ENCODE measurements at places on chromosomes 3 and 15. TPM values are rescaled to one million over a fixed set of nuclear protein-coding genes. Genes with fewer than 3 reads are reported as not detected.

- no peaks in the 10 kb centered on the region for H3K27me3 ChIP-seq
- H3K36me3 ChIP-seq, result peaks cover 10% of the 10 kb centered on the region
- no peak overlapping the region for H3K27ac ChIP-seq
- H3K4me1 ChIP-seq, result no peaks in the 10 kb centered on the region
Observed at GRCh38 chr3:126908752-126909275, 74.1 kb upstream of the PLXNA1 start.

- H3K27me3 ChIP-seq, result peaks cover 31% of the 10 kb centered on the region
- no peak overlapping the region for H3K27ac ChIP-seq
- no peaks in the 10 kb centered on the region for H3K36me3 ChIP-seq
- H3K4me3 ChIP-seq, result no peak overlapping the region
Observed at GRCh38 chr15:96595951-96596350, 265.5 kb downstream of the NR2F2 start.

DNA sequence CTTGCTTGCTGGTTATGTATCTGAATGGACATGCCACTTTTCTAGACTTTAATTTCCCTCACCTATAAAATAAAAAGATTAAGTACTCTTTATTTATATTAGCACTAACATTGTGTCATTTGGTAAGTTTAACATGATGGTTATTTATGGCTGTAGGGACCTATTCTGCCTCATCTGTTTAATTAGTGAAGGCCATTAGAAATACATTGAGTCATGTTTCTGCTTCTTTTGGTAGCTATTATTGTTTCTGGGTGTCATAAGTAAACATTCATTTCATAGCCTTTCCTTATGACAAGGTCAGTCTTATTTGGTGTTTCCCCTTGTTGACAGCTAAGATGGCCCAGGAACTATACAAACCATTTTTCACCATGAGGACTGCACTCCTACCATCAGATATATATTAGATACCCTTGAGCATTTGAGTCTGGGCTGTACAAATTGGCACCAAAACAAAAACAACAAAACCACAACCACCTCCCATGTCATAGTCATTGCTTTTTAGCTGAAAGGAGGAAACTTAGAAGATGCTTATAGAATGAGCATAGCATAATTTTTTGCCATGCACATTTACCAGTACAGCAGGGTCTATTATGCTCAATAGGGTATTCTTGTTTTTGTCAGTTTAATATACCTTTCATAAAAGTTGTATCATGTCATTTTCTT lies 39.3 kb downstream of the SRP14 start:
- no peaks in the 10 kb centered on the region for H3K4me1 ChIP-seq
- no peaks in the 10 kb centered on the region for H3K27me3 ChIP-seq
- H3K36me3 ChIP-seq, result peaks cover 28% of the 10 kb centered on the region
- DNase-seq, result no peak
- H3K4me3 ChIP-seq, result no peak overlapping the region

The A4GNT gene
- total RNA-seq, result not detected

GRCh38 chr3:157436583-157437291 lies at the start of gene PTX3:
PTX3 (plus strand) TSS chr3:157436850; CDS start chr3:157436934, 84 bp downstream.
- H3K36me3 ChIP-seq, result no peaks in the 10 kb centered on the region
- peak within 1 kb of the TSS; percentile 69 for H3K4me3 ChIP-seq
- H3K4me1 ChIP-seq, result peaks cover 25% of the 10 kb centered on the region
- H3K27me3 ChIP-seq, result peaks cover 63% of the 10 kb centered on the region
- no peak for DNase-seq

GRCh38 chr3:176855901-176856486 lies 341.3 kb downstream of the TBL1XR1 start:
- H3K4me1 ChIP-seq, result peaks cover 11% of the 10 kb centered on the region
- H3K4me3 ChIP-seq, result no peak overlapping the region
- no peak for DNase-seq
- peak overlapping the region; percentile 64 for H3K27ac ChIP-seq
- no peaks in the 10 kb centered on the region for H3K36me3 ChIP-seq
- H3K27me3 ChIP-seq, result no peaks in the 10 kb centered on the region

The NANOGP8 gene
- 1.2 TPM for total RNA-seq

GRCh38 chr3:132753946-132754345 lies 31.7 kb upstream of the NPHP3 start:
- H3K27ac ChIP-seq, result no peak overlapping the region
- no peaks in the 10 kb centered on the region for H3K27me3 ChIP-seq
- H3K36me3 ChIP-seq, result no peaks in the 10 kb centered on the region

GRCh38 chr15:90261811-90262210 lies 3.7 kb upstream of the NGRN start:
- H3K36me3 ChIP-seq, result no peaks in the 10 kb centered on the region
- H3K4me3 ChIP-seq, result no peak overlapping the region
- H3K27me3 ChIP-seq, result no peaks in the 10 kb centered on the region
- H3K4me1 ChIP-seq, result peaks cover 18% of the 10 kb centered on the region
- no peak for DNase-seq

- no peaks in the 10 kb centered on the region for H3K36me3 ChIP-seq
- H3K4me1 ChIP-seq, result peaks cover 58% of the 10 kb centered on the region
- DNase-seq, result no peak
- H3K27me3 ChIP-seq, result no peaks in the 10 kb centered on the region
- H3K4me3 ChIP-seq, result no peak overlapping the region
Observed at GRCh38 chr3:141072950-141073349, 21.8 kb downstream of the SPSB4 start.

- peaks cover 1% of the 10 kb centered on the region for H3K4me1 ChIP-seq
- no peaks in the 10 kb centered on the region for H3K27me3 ChIP-seq
- peaks cover 3% of the 10 kb centered on the region for H3K36me3 ChIP-seq
- H3K27ac ChIP-seq, result no peak overlapping the region
- no peak for DNase-seq
Observed at GRCh38 chr3:107643038-107643883, 120.5 kb downstream of the BBX start.

DNA sequence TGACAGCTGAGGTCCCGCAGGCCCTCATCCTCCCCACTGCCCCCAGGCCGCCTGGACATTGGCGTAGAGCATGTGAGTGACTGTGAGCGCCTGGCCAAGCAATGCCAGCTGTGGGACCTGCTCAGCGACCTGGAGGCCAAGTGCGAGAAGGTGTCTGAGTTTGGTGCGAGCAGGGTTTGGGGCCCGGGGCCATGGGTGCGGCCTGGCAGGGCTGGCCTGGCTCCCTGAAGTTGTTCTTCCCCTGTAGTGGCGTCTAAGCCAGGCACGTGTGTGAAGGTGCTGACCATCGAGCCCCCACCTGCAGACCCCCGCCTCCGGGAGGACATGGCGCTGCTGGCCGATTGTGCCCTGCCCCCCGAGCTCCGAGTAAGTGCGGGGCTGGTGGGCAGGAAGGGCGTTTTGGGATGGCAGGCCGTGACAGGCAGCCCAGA lies 4.2 kb downstream of the ABTB1 start:
- no peaks in the 10 kb centered on the region for H3K27me3 ChIP-seq
- H3K4me3 ChIP-seq, result no peak overlapping the region
- DNase-seq, result no peak
- no peak overlapping the region for H3K27ac ChIP-seq
- H3K4me1 ChIP-seq, result peaks cover 7% of the 10 kb centered on the region
- peaks cover 3% of the 10 kb centered on the region for H3K36me3 ChIP-seq

The UPK1B gene
- total RNA-seq, result not detected

GRCh38 chr3:158769549-158769948 lies 32.3 kb upstream of the MFSD1 start:
- peaks cover 96% of the 10 kb centered on the region for H3K4me1 ChIP-seq
- no peaks in the 10 kb centered on the region for H3K27me3 ChIP-seq
- no peak overlapping the region for H3K4me3 ChIP-seq
- peaks cover 7% of the 10 kb centered on the region for H3K36me3 ChIP-seq
- peak overlapping the region; percentile 97 for H3K27ac ChIP-seq
- DNase-seq, result no peak

GRCh38 chr3:155188031-155188430 lies 105.5 kb downstream of the STRIT1 start:
- peaks cover 6% of the 10 kb centered on the region for H3K4me1 ChIP-seq
- no peak for DNase-seq
- H3K27me3 ChIP-seq, result no peaks in the 10 kb centered on the region
- H3K36me3 ChIP-seq, result no peaks in the 10 kb centered on the region
- H3K27ac ChIP-seq, result no peak overlapping the region

DNA sequence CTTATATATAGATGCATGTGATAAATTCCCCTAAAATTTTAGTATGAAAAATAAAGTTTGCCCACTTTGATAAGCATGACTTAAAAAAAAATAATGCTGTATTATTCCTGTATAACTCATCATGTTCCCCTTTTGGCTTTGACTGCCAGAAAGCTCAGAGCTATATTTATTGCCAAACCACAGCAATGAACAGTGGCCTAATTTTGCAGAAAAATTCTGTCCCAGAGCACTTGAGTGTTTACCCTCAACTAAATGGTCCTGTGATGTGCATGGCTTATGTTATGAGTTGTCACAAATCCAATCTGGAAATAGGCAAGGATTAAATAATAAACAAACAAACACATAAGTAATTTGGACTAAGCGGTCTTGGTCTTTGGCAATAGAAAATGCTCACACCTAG lies 276.7 kb downstream of the SLC9A9 start:
- H3K36me3 ChIP-seq, result no peaks in the 10 kb centered on the region
- H3K4me3 ChIP-seq, result no peak overlapping the region
- H3K27ac ChIP-seq, result no peak overlapping the region
- H3K27me3 ChIP-seq, result peaks cover under 1% of the 10 kb centered on the region
- H3K4me1 ChIP-seq, result no peaks in the 10 kb centered on the region
- DNase-seq, result no peak

The TNIK gene
- 7.3 TPM for total RNA-seq

- no peak for DNase-seq
- H3K27me3 ChIP-seq, result peaks cover 4% of the 10 kb centered on the region
- H3K4me3 ChIP-seq, result no peak overlapping the region
- no peak overlapping the region for H3K27ac ChIP-seq
Observed at GRCh38 chr3:32097768-32098167, 8.7 kb upstream of the GPD1L start.

GRCh38 chr15:101543026-101543390 lies 53.5 kb upstream of the PCSK6 start:
- no peak overlapping the region for H3K4me3 ChIP-seq
- H3K27ac ChIP-seq, result no peak overlapping the region
- peaks cover 34% of the 10 kb centered on the region for H3K27me3 ChIP-seq
- no peak for DNase-seq
- no peaks in the 10 kb centered on the region for H3K36me3 ChIP-seq
- H3K4me1 ChIP-seq, result peaks cover 2% of the 10 kb centered on the region

DNA sequence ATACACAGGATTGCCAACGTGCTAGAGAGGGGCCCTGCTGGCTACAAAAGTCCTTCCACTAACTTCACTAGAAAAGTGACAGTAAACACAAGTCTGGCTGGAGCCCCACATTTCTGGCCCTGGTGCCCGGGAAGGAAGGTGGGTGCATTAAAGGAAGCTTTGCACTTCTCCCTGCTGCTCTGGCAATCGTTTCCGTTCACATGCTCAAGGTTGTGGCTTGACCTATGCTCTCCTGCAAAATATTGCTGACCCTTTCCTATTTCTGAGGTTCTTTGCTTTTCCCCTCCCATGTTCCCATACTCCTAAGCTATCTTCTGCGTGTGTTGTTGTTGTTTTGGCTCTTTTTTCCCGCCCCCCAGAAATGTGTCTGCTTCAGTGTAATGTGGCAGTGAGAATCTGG lies 9.1 kb upstream of the CCR3 start:
- H3K27ac ChIP-seq, result no peak overlapping the region
- H3K4me3 ChIP-seq, result no peak overlapping the region
- peaks cover 61% of the 10 kb centered on the region for H3K27me3 ChIP-seq

DNA sequence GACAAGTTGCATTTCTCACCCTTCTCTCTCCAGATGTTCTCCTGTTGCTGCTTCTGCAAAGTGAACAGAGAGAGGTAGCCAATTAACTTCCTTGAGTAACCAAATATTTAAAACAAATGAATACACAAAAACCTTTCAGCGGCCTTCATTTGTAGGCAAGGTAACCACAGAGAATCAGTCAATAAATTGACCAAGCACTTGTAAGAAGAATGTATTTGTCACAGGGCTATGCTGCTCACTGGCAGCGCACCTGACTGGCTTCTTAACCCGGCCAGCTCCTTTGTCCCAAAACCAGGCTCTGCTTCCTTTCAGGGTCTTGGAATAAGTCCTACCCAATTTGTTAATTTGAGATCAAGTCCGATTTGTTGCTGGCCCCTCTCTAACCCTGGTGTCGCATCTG lies 43.5 kb upstream of the STXBP5L start:
- no peak overlapping the region for H3K4me3 ChIP-seq
- no peak for DNase-seq
- no peak overlapping the region for H3K27ac ChIP-seq
- H3K27me3 ChIP-seq, result peaks cover 5% of the 10 kb centered on the region
- H3K4me1 ChIP-seq, result no peaks in the 10 kb centered on the region
- H3K36me3 ChIP-seq, result no peaks in the 10 kb centered on the region

DNA sequence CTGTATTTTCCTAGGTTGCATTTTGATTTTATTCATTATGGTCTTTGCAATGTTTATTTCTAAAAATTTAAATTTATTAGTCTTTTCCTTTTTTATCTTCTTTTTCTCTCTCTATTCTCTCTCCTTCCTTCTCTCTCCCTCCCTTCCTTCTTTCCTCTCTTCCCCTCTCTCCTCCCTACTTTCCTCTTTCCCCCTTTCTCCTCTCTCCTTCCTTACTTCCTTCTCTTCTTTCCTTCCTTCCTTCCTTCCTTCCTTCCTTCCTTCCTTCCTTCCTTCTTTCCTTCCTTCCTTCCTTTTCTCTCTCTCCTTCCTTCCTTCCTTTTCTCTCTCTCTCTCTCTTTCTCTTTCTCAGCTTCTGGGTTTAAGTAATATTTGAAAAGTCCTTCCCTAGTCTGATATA lies 72.8 kb upstream of the RASGRF1 start:
- DNase-seq, result no peak
- H3K27ac ChIP-seq, result no peak overlapping the region
- H3K27me3 ChIP-seq, result peaks cover 3% of the 10 kb centered on the region
- no peaks in the 10 kb centered on the region for H3K36me3 ChIP-seq
- H3K4me3 ChIP-seq, result no peak overlapping the region

- DNase-seq, result no peak
- H3K4me1 ChIP-seq, result no peaks in the 10 kb centered on the region
- H3K36me3 ChIP-seq, result peaks cover 2% of the 10 kb centered on the region
- no peak overlapping the region for H3K4me3 ChIP-seq
Observed at GRCh38 chr15:79341396-79341795, 30.5 kb downstream of the TMED3 start.

DNA sequence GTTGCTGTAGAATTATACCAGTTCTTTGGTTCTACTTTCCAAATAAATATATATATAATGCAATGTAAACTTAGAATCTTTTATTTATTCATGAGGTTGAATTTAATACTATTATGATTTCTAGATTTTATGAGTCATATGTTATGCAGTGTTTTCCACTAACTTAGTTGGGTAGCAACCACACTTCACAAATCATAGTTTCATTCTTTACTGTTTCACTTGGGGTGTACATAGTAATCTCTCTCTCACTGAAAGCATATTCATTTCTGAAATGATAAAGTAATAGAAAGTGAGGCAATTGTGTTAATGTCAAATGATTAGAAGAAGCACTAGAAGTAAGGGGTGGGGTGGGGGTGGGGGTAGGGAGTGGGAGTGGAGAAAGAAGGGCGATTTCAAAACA lies 52.6 kb downstream of the IQCH start:
- H3K27ac ChIP-seq, result no peak overlapping the region
- H3K27me3 ChIP-seq, result peaks cover 2% of the 10 kb centered on the region
- H3K36me3 ChIP-seq, result no peaks in the 10 kb centered on the region

- DNase-seq, result no peak
- no peak overlapping the region for H3K4me3 ChIP-seq
- peaks cover 2% of the 10 kb centered on the region for H3K27me3 ChIP-seq
- peaks cover 10% of the 10 kb centered on the region for H3K4me1 ChIP-seq
- H3K36me3 ChIP-seq, result no peaks in the 10 kb centered on the region
- H3K27ac ChIP-seq, result no peak overlapping the region
Observed at GRCh38 chr3:118501152-118501551, 533.5 kb downstream of the IGSF11 start.

The ZNF80 gene
- not detected for total RNA-seq

The CCDC39 gene
- total RNA-seq, result not detected

All from mesothelial cell of epicardium (in vitro differentiated cells).